Cortex of kidney (tissue), 1 donor: ENCODE measurements at places on chromosomes 7 and 10.

- DNase-seq, result no peak
These were observed 3.8 kb downstream of the GRM3 start for GRCh38 chr7:86647385-86648094.

DNA sequence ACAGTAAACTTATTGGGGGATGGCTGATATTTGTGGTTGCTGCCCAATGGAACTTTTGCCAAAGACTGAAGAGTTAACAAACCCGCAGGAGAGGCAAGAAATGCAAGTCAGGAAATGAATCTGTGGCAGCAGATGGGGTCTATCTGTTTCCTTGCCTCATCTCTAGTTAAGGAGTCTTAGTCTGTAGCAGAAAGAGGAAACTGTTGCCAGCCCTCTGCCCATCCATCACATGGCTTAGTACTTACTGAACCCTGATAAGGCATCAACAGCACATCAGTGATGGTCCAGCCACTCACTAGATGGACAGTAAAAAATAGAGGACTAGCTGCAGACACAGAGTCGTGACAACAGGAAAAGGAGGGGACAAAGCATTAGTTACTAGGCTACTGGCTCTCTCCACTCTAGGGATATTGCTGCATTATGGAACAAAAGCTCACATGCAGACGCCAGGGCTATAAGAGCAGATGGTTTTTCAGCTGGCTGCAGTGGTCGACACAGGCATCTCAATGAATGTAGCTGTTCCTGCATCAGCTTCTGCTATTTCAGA lies 614.7 kb downstream of the PARD3 start:
- DNase-seq, result no peak

- no peak for DNase-seq
These were observed 21.7 kb upstream of the NOM1 start for GRCh38 chr7:156927571-156928405.

DNA sequence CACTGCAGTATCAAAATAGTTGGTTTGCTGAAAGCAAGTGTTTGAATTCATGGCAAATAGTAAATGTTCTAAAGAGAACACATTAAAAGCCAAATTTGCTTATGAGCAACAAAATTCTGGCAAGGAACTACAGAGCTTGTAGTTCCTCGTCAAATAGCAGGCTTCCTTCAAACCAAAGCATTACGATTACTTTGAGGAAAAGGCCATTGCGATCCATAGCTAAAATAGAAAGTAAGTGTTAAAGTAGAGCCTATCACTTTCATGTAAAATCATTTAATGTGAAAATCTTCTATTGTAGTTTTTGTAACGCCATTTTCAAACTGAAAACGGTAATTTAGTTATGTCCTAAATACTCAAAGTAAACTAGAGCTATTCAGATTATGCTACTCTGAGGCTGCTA lies 20.1 kb downstream of the CACNA2D1 start:
- no peak for DNase-seq

DNA sequence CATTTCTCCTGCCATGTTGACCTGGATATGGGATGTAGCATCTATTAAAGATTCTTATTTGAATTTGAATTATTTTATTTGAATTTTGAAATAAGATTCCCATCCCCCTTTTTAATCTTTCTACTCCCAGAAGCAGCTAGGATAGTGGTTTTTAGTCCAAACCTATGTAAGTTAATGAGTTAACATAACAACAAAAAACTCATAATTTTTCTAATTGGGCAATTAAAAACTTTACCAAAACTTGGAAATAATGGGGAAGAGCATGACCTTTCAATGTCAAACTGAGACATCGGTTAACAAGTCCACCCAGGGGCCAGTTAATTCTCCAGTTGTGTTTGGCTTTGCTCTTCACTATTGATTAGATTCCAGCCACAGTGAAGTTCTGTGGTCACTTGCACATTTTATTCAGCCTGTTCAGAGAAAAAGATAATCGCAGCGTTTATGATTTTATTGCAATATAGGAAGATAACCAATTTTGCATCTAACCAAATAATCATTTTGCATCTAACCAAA lies 1.2 kb upstream of the FAM13C start:
- no peak for DNase-seq

- no peak for DNase-seq
These were observed 227.3 kb downstream of the PTEN start for GRCh38 chr10:88090568-88091214.

DNA sequence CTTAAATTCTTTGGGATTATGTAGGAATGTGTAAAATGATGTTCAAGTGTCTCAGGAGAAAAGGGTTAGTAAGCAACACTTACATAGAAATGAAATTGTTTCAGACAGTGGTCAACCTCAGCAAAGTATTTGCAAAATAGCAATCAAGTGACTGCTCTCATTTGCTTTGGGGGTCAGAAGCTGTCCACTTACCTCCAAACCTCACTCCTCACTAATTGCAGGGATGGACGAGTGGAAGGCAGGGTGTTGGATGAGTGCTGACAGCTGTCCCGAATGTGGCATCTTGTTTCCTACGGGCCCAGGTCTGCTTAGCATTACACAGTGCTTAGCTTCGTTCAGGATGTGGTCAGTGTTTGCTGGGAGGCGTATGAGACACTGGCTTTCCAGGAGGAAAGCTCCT lies 437.0 kb downstream of the SUGCT start:
- no peak for DNase-seq

- DNase-seq, result no peak
These were observed 91.7 kb downstream of the WDR11 start for GRCh38 chr10:120942806-120943413.

- no peak for DNase-seq
These were observed 6.9 kb downstream of the MTG1 start for GRCh38 chr10:133400624-133401424.

GRCh38 chr10:122019414-122019975 lies 30.5 kb downstream of the TACC2 start:
- no peak for DNase-seq

- no peak for DNase-seq
These were observed 225.2 kb downstream of the C7orf25 start for GRCh38 chr7:42686594-42687156.

GRCh38 chr7:96836456-96836855 lies 126.8 kb upstream of the SEM1 start:
- no peak for DNase-seq

GRCh38 chr7:73648593-73649332 lies 18.9 kb upstream of the VPS37D start:
- no peak for DNase-seq

GRCh38 chr7:7739204-7740036 lies 21.0 kb upstream of the RPA3 start:
- DNase-seq, result no peak

DNA sequence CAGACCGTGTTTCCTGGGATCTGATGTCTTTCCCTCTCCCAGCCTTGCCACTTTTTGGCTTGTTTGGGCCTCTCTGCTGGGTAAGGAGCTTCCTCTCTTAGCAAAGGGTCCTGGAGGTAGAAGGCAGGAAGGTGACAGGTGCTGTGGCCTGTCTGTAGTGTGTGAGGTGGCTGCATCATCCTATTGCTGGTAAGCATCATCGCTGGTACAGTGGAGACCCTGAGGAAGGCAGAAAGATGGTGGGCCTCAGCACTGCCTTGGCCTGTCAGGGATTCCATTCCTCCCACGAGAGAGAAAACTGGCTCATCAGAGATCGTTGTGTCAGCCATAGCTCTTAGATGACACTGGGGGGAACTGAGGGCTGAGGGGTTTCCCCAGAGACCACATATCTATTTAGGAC lies 46.5 kb downstream of the ZMIZ1 start:
- DNase-seq, result no peak

DNA sequence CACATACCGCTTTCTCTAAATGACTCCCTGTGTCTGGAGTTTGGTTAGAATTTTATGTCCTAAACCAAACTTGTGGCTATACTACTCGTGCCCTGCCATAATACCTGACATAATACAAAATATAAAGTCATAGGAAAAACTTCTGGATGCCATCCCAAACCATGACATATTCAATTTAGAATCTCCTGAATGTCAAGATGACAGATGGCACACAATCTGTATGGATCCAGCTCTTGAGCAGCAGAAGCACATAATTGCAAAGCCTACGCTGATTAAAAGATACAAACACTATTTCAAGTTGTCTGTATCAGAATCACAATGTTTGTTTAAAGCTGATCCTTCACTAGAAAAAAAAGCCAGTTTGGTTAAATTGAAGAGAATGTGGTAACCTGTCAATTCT lies 22.4 kb upstream of the CDC14C start:
- DNase-seq, result no peak

DNA sequence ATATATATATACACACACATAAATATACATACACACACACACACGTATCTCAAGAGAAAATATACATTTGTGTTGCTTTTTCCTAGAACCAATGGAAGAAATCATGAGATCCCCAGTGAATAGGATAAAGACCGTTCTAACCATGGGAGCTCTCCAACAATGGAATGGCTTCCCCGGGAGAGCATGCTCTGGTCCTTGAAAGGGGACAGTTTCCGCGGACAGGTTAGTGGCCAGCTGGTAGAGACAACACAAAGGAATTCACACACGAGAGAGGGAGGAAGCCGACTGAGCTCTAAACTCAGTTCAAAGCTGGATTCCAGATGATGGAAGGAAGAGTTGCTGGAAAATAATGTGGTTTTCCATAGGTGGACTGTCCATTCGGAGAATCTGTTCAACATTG lies 72.7 kb downstream of the SLC37A3 start:
- no peak for DNase-seq

DNA sequence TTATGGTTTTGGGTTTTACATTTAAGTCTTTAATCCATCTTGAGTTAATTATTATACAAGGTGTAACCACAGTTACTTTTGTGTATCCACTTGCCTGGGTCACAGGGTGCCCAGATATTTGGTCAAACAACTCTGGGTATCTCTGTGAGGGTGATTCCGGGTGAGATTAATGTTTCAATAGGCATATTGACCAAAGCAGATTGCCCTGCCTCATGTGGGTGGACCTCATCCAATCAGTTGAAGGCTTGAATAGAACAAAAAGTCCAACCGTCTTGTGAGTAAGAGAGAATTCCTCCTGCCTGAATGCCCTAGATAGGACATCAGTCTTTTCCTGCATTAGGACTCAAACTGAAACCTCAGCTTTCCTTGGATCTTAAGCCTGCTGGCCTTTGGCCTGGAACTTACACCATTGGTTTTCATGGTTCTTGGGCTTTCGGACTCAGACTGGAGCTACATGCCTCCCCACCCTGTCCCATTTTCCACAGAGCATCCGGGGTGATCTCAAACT lies 68.9 kb upstream of the ST8SIA6 start:
- no peak for DNase-seq

GRCh38 chr10:116810895-116811294 lies 38.4 kb upstream of the ENO4 start:
- DNase-seq, result no peak

- no peak for DNase-seq
These were observed 53.3 kb upstream of the FAM180A start for GRCh38 chr7:135801877-135802276.

DNA sequence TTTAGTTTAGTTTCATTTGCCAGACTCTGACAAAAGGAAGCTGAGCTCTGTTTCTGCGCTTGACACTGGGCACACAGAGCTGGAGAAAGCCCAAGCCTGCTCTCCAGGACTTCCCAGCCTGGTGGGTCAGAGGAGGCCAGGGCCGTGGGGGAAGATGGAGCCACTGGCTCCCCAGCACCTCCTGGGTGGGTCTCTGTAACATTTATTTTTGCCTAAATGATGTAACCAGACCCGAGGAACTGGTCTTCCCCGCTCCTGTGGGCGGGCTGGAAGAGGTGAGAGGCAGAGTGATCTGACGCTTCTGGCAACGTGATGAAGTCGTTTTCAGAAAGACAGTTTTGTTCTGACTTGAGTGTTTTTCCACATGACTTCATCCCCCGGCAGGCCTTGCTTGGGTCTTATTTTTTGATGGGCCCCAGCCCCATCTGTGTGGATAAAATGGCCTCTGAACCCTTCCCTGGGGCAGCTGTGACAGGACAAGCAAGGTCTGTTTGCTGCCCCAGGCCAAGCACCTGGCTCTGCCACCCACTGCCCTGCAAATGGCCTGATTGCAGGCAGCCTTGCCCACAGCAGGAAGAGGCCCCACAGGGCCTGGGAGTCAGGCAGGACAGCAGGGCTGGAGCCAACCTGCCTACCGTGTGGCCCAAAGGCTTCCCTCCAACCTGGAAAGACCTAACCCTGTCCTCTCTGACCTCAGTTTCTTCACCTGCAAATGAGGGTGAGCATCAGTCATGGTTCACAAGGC lies 304.9 kb upstream of the ZMIZ1 start:
- no peak for DNase-seq

DNA sequence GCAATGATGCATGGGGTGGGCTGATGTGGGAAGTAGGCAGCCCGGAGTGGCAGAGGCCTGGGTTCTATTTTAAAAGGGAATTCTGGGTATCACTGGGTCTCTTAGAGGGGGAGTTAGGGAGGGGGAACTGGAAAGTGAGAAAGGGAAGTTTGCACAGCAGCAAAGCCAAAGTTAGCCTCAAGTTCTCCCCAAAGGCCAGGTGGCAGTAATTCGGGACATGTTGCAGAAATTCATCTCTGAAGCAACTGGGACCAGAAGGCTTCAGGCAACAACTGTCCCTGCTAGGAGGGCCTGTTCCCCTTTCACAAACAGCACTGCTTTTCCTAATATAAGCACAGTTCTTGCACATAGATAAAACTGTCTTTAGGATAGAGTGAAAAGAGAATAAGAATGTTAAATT lies 67.4 kb downstream of the NOD1 start:
- DNase-seq, result no peak

- no peak for DNase-seq
These were observed 17.3 kb downstream of the HIP1 start for GRCh38 chr7:75721426-75721825.

- DNase-seq, result no peak
These were observed 18.8 kb downstream of the MMD2 start for GRCh38 chr7:4939971-4940728.

DNA sequence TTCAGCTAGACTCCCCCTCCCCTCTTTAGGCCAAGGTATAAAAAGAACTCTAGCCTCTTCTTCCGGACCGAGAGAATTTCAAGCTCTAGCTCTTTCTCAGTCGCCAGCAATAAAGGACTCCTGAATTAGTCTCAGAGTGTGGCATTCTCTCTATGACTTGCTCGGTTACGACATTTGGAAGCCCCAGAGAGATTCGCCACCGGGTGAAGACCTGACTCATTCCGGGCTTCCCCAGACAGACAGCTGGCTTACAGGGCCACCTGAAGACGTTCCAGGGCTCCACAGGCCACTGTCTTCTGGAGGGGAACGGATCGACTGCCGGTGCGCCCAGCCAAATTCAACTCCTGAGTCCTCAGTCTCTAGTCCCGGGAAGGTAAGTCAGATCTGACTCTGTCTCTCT lies at the start of gene AKR1B15:
Gene AKR1B15, plus strand, starts transcription at position 234 of the 400 bp plus-strand sequence. CDS start 15,510 bp downstream, outside the sequence.
- DNase-seq, result no peak

- DNase-seq, result no peak
These were observed 75.8 kb upstream of the LRRC17 start for GRCh38 chr7:102836977-102837376.

DNA sequence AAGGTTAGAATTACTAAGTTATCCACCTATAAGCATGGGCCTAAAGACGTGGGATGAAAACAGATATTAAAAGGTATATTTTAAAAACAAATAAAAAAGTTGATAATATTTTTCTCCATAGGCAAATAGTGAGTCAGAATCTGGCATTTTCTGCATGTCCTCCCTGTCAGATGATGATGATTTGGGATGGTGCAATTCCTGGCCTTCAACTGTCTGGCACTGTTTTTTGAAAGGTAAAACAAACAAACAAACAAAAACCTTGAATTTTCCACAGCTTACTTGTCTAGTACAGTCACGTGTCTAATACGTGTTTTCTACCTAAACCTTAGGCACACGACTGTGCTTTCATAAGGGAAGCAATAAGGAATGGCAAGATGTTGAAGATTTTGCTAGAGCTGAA lies 17.4 kb downstream of the HBP1 start:
- no peak for DNase-seq

- DNase-seq, result no peak
These were observed 13.1 kb upstream of the ASB4 start for GRCh38 chr7:95472581-95473161.

- no peak for DNase-seq
These were observed 71.2 kb downstream of the TPST1 start for GRCh38 chr7:66276363-66276762.
